ENCODE measurements at places on chromosomes 1 and 21. TPM values are rescaled to one million over a fixed set of nuclear protein-coding genes. Genes with fewer than 3 reads are reported as not detected.

DNA sequence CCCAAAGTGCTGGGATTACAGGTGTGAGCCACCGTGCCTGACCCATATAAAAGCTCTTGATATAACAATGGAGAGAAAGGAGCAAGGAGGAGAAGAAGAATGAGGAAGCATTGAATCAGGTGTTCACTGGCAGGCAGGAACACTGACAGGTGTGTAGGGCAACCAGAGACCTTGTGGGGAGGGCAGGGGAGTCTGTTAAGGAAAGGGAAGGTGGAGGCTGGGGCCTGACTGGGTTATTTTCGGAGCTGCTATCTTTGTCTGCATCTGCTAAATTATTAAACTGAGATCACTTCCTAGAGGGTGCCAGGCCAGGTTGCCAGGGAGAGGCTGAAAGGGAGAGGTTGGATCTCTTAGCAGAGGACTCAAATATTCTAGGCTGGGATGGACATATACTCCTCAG, 6.8 kb upstream of the TRNP1 start:
- no peaks in the 10 kb centered on the region for H3K27me3 ChIP-seq
- H3K4me1 ChIP-seq, result no peaks in the 10 kb centered on the region
- H3K4me3 ChIP-seq, result no peak overlapping the region
- H3K36me3 ChIP-seq, result no peaks in the 10 kb centered on the region

GRCh38 chr1:226608699-226609505, 60.3 kb downstream of the STUM start:
- no peak overlapping the region for H3K27ac ChIP-seq
- no peaks in the 10 kb centered on the region for H3K36me3 ChIP-seq
- no peak for DNase-seq
- no peaks in the 10 kb centered on the region for H3K4me1 ChIP-seq
- H3K27me3 ChIP-seq, result no peaks in the 10 kb centered on the region
- H3K4me3 ChIP-seq, result no peak overlapping the region

GRCh38 chr21:44763050-44763378, 38.6 kb downstream of the UBE2G2 start:
- H3K4me3 ChIP-seq, result no peak overlapping the region
- no peaks in the 10 kb centered on the region for H3K4me1 ChIP-seq
- no peak for DNase-seq
- H3K27me3 ChIP-seq, result no peaks in the 10 kb centered on the region

- no peaks in the 10 kb centered on the region for H3K36me3 ChIP-seq
- H3K4me3 ChIP-seq, result no peak overlapping the region
- H3K4me1 ChIP-seq, result no peaks in the 10 kb centered on the region
- H3K27ac ChIP-seq, result no peak overlapping the region
These were observed 136.5 kb downstream of the ZSCAN20 start for GRCh38 chr1:33608825-33609400.

DNA sequence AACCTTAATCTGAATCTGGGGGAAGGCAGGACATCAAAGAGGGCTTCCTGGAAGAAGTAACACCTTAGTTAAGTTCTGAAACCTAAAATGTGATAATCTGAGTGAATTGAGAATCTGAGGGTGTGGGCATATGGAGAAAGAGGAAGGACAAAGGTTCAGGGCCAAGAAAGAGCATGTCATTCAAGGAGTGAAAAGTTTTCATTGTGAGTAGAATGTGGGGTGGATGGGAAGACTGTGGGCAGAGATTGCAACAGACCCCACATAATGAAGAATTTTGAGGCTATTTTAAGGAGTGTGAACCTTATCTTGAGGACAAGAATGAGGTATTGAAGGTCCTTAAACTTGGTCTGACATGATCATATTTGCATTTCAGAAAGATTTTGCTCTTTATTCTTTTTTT, 227.2 kb downstream of the PTGER3 start:
- H3K36me3 ChIP-seq, result no peaks in the 10 kb centered on the region
- no peaks in the 10 kb centered on the region for H3K4me1 ChIP-seq
- no peaks in the 10 kb centered on the region for H3K27me3 ChIP-seq

The CZIB gene
- total RNA-seq, result 28.9 TPM

- H3K27ac ChIP-seq, result no peak overlapping the region
- no peaks in the 10 kb centered on the region for H3K27me3 ChIP-seq
- H3K4me3 ChIP-seq, result no peak overlapping the region
- no peaks in the 10 kb centered on the region for H3K4me1 ChIP-seq
- no peaks in the 10 kb centered on the region for H3K36me3 ChIP-seq
These were observed 569.6 kb upstream of the ADGRL2 start for GRCh38 chr1:81230983-81231728.

GRCh38 chr1:50373532-50373931, 49.7 kb downstream of the DMRTA2 start:
- no peak for DNase-seq
- H3K27me3 ChIP-seq, result no peaks in the 10 kb centered on the region
- no peak overlapping the region for H3K4me3 ChIP-seq
- no peaks in the 10 kb centered on the region for H3K36me3 ChIP-seq

- no peak overlapping the region for H3K4me3 ChIP-seq
- no peaks in the 10 kb centered on the region for H3K27me3 ChIP-seq
- no peaks in the 10 kb centered on the region for H3K36me3 ChIP-seq
- no peaks in the 10 kb centered on the region for H3K4me1 ChIP-seq
- DNase-seq, result no peak
- H3K27ac ChIP-seq, result no peak overlapping the region
These were observed 66.6 kb downstream of the TRIM11 start for GRCh38 chr1:228339766-228340685.

The BRDT gene
- total RNA-seq, result not detected

The PALMD gene
- 34.4 TPM for total RNA-seq

DNA sequence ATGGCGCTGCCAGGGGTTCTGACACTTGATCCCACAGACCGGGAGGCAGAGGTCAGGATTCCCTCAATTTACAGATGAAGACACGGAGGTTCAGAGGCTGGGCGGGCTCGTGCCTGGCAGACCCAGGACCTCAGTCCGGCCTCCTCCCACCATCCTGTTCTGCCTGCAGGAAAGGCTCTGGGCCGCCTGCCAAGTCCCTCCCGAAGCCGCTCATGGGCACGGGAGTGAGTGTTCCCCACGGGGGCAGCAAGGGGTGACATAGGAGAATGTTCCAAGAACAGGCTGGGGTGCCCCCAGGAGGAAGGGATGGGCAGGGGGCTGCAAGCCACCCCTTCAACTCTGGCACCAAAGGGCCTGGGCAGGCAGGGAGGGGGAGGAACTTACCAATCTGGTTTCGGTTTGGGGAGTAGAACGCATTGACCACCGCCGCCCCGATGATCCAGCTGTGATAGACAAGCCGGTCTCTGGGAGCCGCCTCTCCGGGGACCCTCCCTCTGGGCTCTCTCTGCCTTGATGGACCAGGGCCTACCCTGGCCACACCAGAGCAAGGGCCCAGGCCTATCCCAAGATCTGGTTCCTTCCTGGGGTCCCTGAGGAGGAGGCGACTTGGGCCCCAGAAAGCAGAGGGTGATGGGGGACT, 7.5 kb downstream of the PRXL2B start:
- DNase-seq, result peak; percentile 65
- no peak overlapping the region for H3K4me3 ChIP-seq
- no peaks in the 10 kb centered on the region for H3K27me3 ChIP-seq

The GABRD gene
- total RNA-seq, result not detected

The BCAR3 gene
- total RNA-seq, result 41.0 TPM

DNA sequence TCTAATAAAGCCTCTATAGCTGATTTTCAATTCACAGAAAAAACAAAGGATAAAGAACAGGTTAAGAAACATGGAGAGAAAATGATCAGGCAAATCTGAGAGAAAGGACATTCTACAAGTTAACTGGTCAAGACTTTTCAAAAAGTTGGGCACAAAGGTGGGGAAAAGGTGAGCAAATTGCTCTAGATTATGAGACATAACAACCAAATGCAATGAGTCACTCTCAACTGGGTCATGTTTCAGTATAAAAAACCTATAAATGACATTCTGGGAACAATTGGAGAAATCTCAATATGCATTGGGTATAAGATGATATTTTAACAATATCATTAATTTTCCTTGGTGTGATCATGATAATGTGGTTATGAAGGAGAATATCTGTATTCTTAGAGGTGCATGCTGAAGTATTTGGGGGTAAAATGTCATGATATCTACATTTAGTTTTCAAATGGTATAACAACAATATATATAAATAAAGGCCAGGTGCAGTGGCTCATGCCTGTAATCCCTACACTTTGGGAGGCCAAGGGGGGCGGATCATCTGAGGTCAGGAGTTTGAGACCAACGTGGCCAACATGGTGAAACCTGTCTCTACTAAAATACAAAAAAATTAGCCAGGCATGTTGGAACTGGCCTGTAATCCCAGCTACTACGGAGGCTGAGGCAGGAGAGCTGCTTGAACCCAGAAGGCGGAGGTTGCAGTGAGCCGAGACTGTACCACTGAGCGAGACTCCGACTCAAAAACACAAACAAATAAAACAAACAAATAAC, 27.0 kb downstream of the ANKRD13C start:
- no peak for DNase-seq
- H3K27me3 ChIP-seq, result no peaks in the 10 kb centered on the region
- H3K36me3 ChIP-seq, result peaks cover 8% of the 10 kb centered on the region
- no peak overlapping the region for H3K27ac ChIP-seq
- H3K4me1 ChIP-seq, result no peaks in the 10 kb centered on the region

The C1orf141 gene
- total RNA-seq, result not detected

GRCh38 chr1:210981490-210981889, 152.5 kb downstream of the KCNH1 start:
- H3K4me3 ChIP-seq, result no peak overlapping the region
- no peak for DNase-seq
- H3K27ac ChIP-seq, result no peak overlapping the region

The FCMR gene
- 1.3 TPM for total RNA-seq

- no peak overlapping the region for H3K27ac ChIP-seq
- no peak overlapping the region for H3K4me3 ChIP-seq
- H3K36me3 ChIP-seq, result no peaks in the 10 kb centered on the region
- no peaks in the 10 kb centered on the region for H3K4me1 ChIP-seq
- DNase-seq, result no peak
These were observed 392.9 kb upstream of the RUNX1 start for GRCh38 chr21:35441868-35442582.

The MEX3A gene
- 1.3 TPM for total RNA-seq

DNA sequence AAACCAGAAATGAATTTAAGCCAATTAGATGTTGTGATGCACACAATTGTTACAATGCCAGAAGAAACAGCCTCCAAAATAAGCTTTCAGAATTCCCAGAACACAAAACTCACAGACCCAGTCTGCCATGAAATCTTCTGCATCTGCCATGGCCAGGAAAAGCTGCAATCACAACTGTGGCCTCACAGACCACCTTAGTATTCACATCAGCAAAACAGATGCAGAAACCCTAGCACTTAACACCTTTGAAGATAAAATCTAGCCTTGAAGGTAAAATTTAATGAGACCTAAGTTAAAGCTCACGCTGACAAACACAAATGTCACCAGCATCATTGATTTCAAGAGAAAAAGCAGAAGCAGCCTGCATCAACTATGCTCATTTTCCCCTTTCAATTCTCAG, 566.8 kb upstream of the TMPRSS15 start:
- DNase-seq, result no peak
- no peaks in the 10 kb centered on the region for H3K4me1 ChIP-seq
- no peaks in the 10 kb centered on the region for H3K36me3 ChIP-seq
- no peak overlapping the region for H3K27ac ChIP-seq
- no peak overlapping the region for H3K4me3 ChIP-seq
- no peaks in the 10 kb centered on the region for H3K27me3 ChIP-seq

The ADAM30 gene
- total RNA-seq, result not detected

DNA sequence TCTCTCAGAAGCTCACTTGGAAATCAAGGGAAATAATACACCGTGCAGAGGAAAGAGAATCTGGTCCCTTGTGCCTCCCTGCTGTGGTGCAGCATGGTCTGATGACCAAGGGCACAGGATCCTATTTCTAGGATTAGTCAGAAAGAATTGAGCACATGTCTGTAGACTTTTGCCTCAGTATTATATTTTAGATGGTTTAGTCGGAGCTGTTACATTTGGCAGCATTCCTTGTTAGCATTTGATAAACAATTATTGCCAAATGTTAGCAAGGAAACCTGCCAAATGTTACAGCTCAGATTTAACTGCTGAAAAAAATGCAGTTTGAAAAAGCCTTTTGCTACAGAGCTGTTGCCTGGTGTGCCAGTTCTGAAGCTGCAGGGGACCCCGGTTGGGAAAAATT, 183.5 kb upstream of the DPYD start:
- no peaks in the 10 kb centered on the region for H3K4me1 ChIP-seq
- H3K36me3 ChIP-seq, result no peaks in the 10 kb centered on the region
- no peak overlapping the region for H3K4me3 ChIP-seq

DNA sequence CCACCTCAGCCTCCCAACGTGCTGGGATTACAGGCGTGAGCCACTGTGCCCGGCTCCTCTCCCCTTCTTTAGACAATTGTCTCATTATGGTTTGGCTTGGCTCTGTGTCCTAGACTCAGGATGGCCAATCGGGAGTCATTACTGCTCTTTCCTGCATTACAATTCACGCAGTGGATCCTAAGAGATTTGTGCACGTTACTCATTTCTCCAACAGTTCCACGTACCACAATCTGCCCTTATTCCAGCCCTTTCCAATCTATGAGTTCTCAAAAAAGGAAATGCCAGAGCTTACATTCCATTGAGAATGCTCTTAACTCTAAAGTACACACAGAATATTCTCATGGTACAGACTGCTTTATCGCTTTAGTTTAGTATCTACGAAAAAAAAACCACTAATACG, 357.0 kb downstream of the GPATCH2 start:
- no peaks in the 10 kb centered on the region for H3K36me3 ChIP-seq
- H3K27me3 ChIP-seq, result no peaks in the 10 kb centered on the region
- no peaks in the 10 kb centered on the region for H3K4me1 ChIP-seq
- H3K27ac ChIP-seq, result no peak overlapping the region
- no peak for DNase-seq

Measured in ascending aorta (tissue), 2 donors.